Right ventricle myocardium inferior (tissue), 1 donor: ENCODE measurements at places on chromosomes 3 and 15. TPM values are rescaled to one million over a fixed set of nuclear protein-coding genes. Genes with fewer than 3 reads are reported as not detected.

GRCh38 chr15:59138243-59138642 lies 33.3 kb downstream of the CCNB2 start:
- no peak for DNase-seq

PAQR5 gene
- total RNA-seq: 1.1 TPM

DNA sequence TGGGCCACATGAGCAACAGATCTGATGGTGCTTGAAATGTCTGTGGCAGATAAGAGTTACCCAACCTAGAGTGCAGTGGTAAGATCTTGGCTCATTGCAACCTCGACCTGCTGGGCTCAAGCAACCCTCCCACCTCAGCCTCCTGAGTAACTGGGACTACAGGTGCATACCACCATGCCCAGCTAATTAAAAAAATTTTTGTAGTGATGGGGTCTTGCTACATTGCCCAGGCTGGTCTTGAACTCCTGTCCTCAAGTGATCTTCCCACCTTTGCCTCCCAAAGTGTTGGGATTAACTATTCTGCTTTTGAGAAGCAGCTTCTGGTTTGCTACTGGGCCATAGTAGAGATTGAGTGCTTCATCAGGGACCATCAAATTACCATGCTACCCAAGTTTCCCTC lies 2.9 kb upstream of the TARS3 start:
- DNase-seq: no peak

DNA sequence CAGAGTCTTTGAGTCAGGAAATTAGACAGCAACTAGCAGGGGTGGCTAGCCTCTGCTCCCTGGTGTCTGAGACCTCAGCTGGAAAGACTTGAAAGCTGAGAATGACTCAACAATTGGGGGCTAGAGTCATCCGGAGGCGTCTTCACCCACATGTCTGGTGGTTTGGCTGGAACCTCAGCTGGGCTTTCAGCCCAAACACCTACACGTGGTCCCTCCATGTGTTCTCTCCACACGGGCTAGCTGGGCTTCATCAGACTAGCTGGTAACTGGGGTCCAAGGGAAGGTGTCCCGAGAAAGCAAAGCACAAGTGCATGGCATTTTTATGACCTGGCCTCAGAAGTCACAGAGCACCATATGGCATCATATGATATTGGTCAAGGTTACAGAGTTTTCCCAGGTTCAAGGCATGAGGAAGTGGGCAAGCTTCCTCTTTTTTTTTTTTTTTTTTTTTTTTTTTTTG lies 19.9 kb upstream of the ABHD2 start:
- no peak for DNase-seq

GRCh38 chr3:178392511-178392926 lies 143.7 kb upstream of the KCNMB2 start:
- no peak for DNase-seq

- DNase-seq: no peak
Measured at GRCh38 chr3:37806505-37807200, 55.0 kb upstream of the CTDSPL start.

GRCh38 chr3:184748219-184749135 lies 36.6 kb upstream of the MAGEF1 start:
- no peak for DNase-seq

NPAP1 gene
- total RNA-seq: not detected

CYP8B1 gene
- not detected for total RNA-seq

DNA sequence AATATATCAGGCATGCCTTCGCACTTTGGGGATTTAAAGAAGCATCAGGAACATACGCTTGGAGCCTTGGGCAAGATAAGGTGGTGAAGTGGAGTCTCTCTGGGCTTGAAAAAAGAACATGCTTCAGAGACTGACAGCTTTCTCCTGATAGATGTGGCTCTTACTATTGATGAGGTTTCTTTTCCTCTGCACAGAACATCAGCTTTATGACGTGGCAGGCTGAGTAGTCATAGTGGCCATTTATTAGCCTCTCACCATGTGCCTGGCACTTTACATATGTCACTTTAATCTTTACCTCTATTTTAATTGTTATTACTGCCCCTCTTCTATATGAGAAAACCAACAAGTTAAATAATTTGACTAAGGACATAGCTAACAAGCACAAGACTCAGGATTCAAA lies 19.0 kb upstream of the LRRC58 start:
- DNase-seq: no peak

LMAN1L gene
- total RNA-seq: 21.9 TPM

DNA sequence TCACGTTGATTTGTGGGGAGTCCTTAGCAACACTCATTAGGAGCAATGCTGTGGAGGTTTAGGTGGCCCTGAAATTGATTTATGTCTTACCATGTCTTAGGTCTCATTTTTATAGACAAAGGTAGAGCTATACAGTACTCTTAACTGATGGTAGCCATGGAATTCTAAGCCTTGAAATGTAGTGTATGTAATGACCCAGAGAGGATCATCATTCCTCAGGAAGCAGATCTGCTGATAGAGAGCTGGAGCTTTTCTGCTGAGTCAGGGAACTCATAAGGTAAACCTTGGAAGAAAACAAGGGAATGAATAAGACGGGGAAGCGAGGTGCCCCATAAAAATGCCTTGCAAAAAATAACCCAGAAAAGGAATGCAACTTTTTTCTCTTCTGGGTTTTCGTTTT lies 34.0 kb upstream of the ZNF639 start:
- no peak for DNase-seq

GRCh38 chr15:59329091-59329490 lies 43.6 kb downstream of the MYO1E start:
- no peak for DNase-seq

ADCY5 gene
- total RNA-seq: 232 TPM

GRCh38 chr3:170355738-170356595 lies 1.5 kb upstream of the SKIL start:
- no peak for DNase-seq

- DNase-seq: no peak
Measured at GRCh38 chr3:171915275-171915674, 72.1 kb downstream of the TMEM212 start.

PLCL2 gene
- total RNA-seq: 72.9 TPM

REC114 gene
- 0.60 TPM for total RNA-seq

ATP1B3 gene
- total RNA-seq: 39.7 TPM

FBXW12 gene
- total RNA-seq: not detected

DNA sequence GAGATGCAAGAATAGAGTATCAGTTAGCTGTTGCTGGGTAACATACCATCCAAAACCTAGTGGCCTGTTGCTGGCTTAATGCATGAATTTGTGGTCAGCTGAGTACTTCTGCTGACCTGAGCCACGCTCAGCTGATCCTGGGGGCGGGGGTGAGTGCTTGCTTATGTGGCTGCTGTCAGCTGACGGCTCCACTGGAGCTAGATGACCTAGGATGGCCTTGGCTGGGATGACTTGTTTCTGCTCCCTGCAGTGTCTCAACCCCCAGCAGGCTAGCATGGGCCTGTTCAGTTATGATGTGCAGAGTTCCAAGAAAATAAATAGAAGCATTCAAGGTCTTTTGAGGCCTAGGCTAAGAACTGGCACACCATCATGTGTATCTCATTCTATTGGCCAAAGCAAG lies 63.9 kb downstream of the FBLN2 start:
- peak; percentile 86 for DNase-seq

CCDC13 gene
- total RNA-seq: 0.41 TPM

- DNase-seq: peak; percentile 89
Measured at GRCh38 chr15:40340740-40341400, at the start of gene CCDC9B. Gene CCDC9B (minus strand): TSS chr15:40340939. CDS start chr15:40340819, 120 bp downstream.

DNA sequence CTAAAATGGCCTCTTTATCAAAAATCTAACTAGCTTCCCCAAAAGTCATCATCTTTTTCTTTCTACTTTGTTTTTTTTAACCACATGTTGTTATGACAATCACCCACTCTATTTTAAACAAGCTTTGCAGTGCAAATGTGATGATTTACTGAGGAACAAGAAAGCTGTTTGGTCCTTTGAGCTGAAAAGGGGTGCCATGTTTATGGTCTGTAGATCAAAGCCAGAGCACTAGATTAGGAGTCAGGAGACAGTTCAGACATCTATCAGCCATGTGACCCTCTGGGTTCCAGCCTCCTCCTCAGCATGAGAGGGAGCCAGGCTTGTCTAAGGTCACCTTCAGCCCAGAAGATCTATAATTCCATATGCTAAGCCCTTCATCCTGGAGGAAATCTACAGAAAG lies 65.9 kb downstream of the RPL22L1 start:
- no peak for DNase-seq

DNA sequence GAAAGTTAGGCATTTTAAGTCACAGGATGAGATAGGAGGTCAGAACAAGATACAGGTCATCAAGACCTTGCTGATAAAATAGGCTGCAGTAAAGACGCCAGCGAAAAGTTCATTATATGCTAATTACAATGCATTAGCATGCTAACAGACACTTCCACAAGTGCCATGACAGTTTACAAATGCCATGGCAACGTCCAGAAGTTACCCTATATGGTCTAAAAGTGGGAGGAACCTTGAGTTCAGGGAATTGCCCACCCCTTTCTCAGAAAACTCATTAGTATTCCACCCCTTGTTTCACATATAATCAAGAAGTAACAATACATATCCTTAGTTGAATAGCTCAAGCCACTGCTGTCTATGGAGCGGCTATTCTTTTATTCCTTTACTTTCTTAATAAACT lies 92.7 kb upstream of the PLXND1 start:
- no peak for DNase-seq

- DNase-seq: no peak
Measured at GRCh38 chr3:9785602-9786001, 6.7 kb downstream of the TADA3 start.

DNA sequence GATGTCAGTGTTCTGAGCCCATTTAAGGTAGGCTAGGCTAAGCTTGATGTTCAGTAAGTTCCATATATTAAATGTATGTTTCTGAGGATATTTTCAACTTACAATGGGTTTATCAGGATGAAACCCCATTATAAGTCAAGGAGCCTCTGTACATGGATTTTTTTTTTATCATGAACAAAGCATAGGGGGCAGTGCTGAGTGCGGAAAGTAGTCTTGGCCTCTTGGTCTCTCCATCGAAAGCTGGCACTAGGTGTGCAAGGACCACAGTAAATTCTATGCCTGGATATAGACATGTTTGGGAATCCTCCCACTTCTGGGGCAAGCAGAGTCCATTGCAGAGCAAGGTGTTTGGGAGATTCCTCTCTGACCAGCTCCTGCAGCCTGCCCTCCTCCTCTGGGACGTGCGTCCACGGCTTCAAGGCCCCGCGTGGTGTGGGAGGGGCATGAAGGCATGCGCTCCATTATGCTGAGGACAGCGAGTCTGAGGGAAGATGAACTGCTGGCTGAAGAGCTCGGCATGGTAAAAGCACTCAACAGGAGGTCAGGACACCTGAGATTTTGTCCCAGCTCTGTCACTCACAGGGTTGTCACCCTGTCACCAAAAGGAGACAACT lies 122.9 kb upstream of the LIPC start:
- DNase-seq: no peak

TM4SF1 gene
- 124 TPM for total RNA-seq

- DNase-seq: no peak
Measured at GRCh38 chr3:123067689-123068600, 1.1 kb downstream of the PDIA5 start.

SPTBN5 gene
- total RNA-seq: 3.5 TPM

GRCh38 chr15:69673291-69673881 lies 220.8 kb downstream of the RPLP1 start:
- no peak for DNase-seq

DNA sequence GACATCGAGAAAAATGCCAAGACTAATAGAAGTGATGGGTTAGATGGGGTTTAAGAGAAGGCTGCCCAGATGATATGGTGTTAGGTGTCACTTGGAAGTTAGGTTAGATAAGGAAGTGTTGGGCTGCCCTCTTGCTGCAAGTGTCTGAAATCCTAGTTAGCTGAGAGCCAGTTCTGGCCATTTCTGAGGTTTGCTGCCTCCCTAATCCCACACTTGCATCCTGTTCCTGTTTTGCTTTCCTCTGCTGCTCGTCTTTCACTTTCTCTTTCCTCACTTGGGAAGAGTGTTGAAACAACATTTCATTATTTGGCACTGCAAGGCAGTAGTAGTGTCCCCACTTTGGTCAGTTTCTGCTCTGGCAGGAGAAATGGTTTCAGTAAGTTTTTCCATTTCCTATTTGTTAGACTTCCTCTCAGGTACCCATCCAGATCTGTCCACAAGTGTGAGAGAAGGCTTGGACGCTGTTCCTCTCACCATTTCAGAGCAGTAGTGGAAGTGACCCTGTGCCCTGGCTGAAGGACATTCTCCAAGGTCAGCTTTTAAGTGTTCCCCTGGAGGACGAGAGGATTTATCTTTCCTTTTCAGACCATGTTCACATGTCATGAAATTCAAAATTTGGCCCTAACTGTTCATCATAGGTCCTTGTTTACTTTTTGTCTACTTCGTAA lies 93.3 kb downstream of the ADAMTSL3 start:
- no peak for DNase-seq

- DNase-seq: no peak
Measured at GRCh38 chr3:12706504-12707253, 42.8 kb upstream of the RAF1 start.

GRCh38 chr3:100875239-100875638 lies 118.0 kb downstream of the ABI3BP start:
- no peak for DNase-seq

CAMK2N2 gene
- not detected for total RNA-seq

DNA sequence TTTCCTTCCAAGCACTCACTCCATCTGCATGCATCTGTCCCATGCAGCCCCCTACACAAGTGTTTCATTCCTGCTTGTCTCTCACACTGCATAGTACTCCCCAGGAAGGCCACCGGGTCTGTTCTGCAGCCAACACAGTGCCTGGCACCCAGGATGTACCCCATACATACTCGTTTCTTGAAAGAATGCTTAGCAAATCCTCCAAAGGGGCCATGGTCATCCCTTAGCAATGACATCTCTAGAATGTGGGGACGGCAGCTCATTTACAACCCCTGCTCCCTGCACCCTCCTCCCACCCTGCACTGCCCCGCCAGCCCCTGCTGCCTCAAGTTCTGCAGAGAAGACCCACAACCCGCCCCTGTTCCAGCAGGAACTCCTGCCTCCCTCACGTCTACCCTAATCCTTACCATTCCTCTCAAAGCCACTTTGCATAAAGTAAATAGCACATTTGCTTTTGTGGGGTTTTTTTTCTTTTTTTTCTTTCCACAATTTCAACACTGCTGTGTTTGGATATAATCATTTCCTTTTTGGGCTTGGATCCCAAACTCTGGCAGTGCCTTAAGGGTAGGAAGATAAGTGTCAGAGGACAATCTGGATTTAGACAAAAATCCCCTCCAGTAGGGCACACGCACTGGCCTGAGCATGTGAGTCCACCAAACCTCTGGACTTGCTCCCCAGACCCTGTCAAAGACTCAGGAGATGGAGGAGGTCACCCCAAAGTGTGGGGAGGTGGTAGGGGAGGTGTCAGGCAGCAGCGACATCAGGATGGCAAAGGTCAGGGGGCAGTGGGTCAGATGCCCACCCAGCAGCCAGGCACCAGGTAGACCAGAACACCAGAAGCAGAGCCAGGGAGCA lies 68.4 kb downstream of the MEGF11 start:
- no peak for DNase-seq
